Renal cortex interstitium (tissue), 15 donors: ENCODE measurements at places on chromosomes 2 and 18. TPM values are rescaled to one million over a fixed set of nuclear protein-coding genes. Genes with fewer than 3 reads are reported as not detected.

- no peak for DNase-seq
Measured at GRCh38 chr2:214966420-214966819, 156.9 kb upstream of the BARD1 start.

GRCh38 chr2:7053650-7054265, 136.5 kb downstream of the RNF144A start:
- no peak for DNase-seq

The LCT gene
- 0.05 TPM for polyA plus RNA-seq

The OSR1 gene
- polyA plus RNA-seq, result 6.7 TPM

The MRPL44 gene
- polyA plus RNA-seq, result 37.8 TPM

The NYAP2 gene
- polyA plus RNA-seq, result 0.11 TPM

DNA sequence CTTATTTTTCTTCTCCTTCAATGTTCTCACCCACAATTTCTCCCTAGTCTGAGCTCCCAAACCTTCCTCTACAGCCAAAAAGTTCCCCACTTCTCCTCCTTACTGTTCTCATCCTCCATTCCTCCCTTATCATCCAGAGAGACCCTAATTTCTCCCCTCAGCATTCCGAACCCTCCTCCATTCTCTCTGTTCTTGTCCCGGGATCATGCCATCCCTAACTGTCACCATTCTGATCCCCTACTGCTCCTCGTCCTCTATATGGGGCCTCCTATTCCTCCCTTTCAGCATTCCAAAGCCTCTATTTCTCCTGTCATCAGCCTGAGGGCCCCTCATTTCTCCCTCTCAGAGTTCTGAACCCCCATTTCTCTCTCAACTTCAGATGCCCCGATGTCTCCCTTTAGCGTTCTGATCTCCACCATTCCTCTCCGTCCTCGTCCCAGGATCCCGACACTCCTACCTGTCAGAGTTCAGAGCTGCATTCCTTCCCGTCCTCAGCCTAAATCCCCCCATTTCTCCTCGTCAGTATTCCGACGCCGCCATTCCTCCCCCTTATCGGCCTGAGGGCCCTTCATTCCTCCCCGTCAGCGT, 522 bp downstream of the MBD1 start:
- DNase-seq, result no peak

DNA sequence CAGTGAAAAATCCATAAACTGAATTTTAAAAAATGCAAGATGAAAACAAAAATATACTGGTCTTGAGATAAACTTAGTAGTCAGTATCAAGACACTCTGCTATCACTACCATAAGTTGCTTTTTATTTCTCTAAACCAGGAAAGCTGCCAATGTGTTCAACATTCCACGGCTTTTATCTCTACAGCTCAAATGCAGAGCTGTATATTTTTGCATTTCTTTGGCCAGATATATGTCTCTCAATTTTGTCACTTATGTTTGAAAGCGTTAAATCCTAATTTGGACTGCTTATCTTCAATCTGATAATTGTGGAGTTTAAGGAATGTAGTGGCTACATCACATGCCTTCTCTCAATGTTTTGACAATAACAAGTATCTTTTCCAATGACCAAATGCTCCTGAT, 609.5 kb downstream of the EPHA4 start:
- DNase-seq, result no peak
